ENCODE measurements at places on chromosomes 2 and 18. TPM values are rescaled to one million over a fixed set of nuclear protein-coding genes. Genes with fewer than 3 reads are reported as not detected.

Gene CFC1
- total RNA-seq: not detected

Gene DIPK1C
- 2.4 TPM for total RNA-seq

Gene SPDYA
- 3.3 TPM for total RNA-seq

Gene MLPH
- 6.5 TPM for total RNA-seq

Gene IL36A
- not detected for total RNA-seq

DNA sequence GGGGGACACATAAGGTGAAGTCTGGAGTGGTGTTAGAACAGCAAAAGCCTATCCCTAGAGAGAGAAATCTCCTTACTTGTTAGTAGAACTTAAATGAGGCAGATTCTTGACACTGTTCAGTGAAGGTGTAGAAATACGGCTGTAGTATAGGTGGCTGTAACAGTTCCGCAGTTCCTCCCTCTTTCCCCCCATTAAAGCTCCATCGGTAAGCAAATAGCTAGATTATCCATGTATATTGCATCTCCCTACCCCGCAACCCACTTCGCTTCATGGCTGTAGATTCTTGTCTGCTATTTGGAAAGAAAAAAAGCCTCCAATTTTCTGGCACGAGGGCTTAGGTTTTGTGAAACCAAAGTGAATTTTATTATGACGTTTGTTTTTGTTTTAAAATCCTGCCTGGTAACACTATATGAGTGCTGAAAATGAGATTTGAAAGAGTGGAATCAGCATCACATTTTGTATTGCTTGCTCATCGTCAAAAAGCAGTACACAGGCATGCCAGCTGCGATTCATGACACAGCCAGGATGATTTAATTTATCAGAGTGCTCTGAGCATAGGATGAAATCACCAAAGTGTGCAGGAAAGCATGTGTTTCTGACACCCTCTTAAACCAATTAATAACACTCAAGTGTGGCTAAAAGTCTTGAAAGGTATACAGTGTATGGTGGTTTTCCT is 1.4 kb downstream of the FAM171B start:
- DNase-seq: peak; percentile 52

GRCh38 chr2:145960479-145961163 is 1440.7 kb upstream of the ZEB2 start:
- no peak for DNase-seq

- DNase-seq: no peak
Measured at GRCh38 chr18:61203151-61203550, 130.1 kb upstream of the CDH20 start.

DNA sequence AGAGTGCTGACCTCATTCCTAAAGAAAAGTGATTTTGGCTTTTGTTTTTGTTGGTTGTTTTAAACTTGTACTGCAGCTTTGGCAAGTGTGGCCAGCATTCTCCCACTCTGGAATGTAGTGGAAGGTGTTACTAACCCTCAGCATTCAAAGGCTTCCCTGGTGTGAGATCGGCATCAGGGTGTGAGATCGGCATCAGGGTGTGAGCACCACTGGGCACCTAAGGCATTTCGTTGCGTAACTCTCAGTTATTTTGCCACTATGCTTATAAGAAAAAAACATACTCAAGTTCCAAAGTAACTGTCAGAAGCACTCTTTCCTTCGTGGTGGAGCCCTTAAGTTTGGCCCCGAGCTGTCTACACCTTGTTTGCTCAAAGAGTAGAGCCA is 1.7 kb downstream of the CYBRD1 start:
- DNase-seq: peak; percentile 34

DNA sequence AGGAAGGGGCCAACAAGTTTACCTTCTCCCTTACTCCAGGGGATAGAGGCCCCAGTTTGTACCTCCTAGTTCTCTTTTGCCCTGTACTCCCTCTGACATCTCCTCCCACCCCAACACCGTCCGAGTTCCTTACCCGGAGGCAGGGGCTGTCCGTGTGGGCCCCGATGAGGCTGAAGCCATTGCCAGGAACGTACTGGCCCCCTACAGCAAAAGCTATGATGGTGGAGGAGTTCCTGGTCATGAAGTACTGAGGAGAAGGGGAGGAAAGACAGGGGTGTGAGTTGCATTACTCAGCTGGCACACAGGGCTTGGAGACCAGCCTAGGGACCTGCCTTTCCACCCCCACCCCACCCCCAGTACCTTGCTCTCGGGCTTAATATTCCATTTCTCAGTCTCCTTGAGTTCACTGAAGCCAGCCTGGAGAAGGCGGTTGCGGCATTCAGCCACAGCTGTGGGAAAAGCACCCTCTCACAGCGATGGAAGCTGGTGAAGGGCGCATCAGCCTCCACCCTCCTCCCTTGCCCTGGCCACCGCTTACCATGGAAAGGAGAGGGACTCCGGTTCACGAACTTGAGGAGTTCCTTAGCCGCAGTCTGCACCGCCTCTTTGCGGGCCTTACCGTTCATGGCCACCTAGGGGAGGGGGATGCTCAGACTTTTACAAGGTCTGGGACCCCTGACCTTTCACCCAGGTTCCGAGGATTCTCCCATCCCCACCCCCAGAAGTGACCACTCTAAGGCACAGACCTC is 1.0 kb downstream of the DNPEP start:
- no peak for DNase-seq

DNA sequence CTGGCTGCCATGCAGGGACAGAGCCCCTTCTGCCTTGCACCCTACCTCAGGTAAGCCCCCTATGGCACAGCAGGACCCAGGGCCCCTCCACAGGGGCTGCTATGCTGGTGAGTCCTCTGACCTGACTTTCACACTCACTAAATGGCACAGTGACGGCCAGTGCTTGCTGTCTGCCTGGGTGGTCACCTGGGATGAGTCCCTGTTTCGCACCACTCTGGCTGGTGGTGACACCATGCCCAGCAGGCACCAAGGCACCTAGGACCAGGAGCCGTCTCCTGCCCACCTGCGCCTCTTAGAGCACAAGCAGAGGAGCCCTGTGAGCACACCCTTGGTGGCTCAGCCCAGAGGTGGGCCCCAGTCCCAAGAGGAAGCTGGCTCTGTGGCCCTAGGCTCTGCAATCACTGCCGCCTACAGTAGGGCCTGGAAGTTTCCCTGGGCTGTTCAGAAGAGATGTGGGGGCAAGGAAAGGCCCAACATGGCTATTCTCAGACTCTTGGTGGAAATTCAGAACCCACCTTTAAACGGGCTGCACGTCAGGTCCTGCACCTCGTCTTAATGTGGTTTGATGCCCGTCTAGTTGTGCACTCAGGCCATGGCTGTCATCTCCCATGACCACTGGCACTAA is 96.0 kb downstream of the PLB1 start:
- DNase-seq: no peak
